NCI-H187 treated with DMSO at 0.1 percent for 48 hours (cell line): ENCODE measurements at places on chromosomes 12 and 14.

DNA sequence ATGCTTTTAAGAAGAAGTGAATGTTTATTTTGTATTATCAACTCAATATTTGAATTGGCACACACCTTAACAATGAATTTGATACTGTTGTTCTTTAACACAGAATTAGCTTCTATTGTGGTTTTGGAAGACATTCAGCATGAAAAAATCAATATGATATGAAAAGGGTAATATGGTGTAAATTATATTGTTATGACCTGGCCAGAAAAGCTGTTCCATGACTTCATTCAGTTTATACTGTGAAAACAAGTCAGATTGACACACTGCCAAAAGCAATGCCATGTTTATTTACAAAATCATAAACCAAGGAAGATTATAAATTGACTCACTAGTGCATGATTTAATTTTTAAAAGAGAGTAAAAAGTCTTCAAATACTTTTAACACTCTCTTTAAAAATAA is 851.4 kb upstream of the SEL1L start:
- DNase-seq, result no peak

- DNase-seq, result no peak
Measured at GRCh38 chr14:55138091-55138490, 9.0 kb downstream of the LGALS3 start.

DNA sequence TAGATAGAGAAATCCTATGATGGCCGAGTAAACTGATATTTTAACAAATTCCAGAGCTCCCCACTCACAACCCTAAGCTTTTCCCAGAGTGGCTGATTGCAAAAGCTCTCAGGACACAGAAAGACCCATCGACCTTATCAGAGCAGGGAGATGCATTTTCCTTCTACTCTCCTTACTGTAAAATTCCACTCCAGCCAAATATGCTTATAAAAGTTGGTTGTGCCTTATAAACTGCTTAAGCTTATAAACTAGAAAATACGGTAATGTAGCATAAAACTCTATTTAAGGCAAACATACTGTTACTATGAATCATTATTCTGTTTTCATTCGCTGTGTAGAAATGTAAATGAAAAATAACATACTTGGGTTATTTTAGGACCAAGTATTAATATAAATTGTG is 41.6 kb upstream of the TRHDE start:
- no peak for DNase-seq

- DNase-seq, result no peak
Measured at GRCh38 chr14:59320763-59321625, 132.5 kb downstream of the DAAM1 start.

GRCh38 chr12:6416596-6416995 is 28.2 kb upstream of the CD27 start:
- no peak for DNase-seq

DNA sequence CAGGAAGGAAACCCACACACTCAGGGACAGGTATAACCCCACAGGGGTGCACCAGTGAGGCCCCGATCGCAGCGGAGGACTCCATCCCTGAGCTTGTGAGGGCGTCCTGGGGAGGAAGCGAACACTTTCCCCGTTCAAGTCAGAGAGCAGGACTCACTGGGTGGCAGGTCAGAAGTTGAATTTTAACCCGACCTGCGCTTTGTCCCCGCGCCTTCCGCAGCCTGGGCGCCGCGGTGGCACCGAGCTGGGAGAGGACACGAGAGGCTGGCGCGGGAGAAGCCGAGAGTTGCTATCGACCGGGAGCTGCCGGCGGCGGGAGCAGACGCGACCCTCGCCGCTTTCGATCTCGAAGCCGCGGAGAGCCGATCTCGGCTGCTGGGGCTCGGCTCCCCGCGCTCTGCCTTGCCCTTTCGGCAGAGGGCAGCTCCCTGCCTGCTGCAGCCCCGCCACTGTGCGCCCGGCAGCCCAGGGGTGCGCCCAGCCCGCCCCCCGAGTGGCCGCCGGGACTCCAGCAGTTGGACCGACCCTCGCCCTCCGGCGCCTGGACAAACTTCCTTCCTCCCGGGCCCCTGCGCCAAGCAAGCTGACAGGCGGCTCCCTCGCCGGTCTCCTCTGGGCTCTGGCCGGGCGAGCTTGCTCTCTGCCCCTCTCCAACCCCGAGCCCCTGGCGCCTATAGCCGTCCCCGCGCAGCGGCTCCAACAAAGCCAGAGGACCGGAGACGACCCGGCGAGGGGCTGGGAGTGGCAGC is 918 bp downstream of the LIN7A start:
- DNase-seq, result no peak
